ENCODE measurements at places on chromosomes 12 and 14. TPM values are rescaled to one million over a fixed set of nuclear protein-coding genes. Genes with fewer than 3 reads are reported as not detected.

DNA sequence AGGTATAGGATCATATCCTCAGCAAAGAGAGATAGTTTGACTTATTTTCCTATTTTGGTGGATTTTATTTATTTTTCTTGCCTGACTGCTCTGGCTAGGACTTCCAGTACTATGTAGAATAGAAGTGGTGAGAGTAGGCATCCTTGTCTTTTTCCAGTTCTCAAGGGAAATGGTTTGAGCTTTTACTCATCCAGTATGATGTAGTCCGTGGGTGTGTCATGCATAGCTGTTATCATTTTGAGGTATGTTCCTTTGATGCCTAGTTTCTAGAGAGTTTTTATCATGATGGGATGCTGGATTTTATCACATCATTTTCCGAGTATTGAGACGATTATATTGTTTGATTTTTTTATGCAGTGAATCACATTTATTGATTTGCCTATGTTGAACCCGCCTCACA lies 97.2 kb downstream of the MGAT4C start:
- no peak for DNase-seq

GRCh38 chr14:98321841-98322240 lies 950.2 kb downstream of the BCL11B start:
- DNase-seq, result no peak

NR4A1 gene
- total RNA-seq, result 1.1 TPM

FBLN5 gene
- 2.5 TPM for total RNA-seq

DNA sequence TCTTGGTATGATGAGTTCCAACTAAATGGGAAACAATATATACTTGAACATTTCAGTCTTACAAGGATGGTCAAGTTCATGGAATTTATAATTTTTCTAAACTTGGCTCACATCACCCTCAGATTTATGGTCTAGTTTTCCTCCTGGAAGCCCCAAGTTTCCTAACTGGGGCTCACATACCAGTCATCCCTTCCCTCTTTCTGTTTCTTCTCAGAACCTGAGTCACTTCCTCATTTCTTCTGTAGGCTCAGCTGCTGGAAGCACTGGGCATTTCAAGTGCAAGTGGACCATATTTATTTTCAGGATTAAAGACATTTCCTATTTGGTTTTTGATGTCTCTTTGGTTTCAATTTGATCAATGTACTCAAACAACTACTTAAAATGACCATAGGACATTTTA lies 55.4 kb downstream of the GRIP1 start:
- DNase-seq, result no peak

GRCh38 chr14:75861161-75861621 lies 120.6 kb downstream of the TGFB3 start:
- DNase-seq, result no peak

DNA sequence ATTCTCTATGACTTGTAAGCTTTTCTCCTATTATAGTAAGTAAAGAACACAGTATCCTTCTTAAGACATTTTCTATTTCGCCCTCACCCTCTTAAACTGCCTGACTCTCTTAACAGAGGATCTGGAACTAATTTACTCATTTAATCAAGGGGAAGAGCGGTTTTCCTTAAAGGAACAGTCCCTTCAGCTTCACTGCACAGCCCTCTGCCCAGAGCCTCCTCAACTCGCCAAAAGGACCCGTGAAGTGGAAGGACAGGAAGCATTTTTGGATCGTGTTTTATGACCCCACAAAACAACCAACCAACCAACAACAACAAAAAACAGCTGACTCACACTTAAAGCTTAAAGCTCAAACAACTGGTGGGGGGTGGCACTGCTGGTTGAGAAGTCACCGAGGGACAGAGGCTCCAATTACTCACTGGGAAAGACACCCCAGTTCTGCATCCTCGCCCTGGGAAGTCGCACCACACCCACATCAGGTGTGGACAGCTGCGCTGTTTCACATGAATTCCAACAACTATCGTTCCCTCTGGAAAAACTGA lies 35.7 kb downstream of the NID2 start:
- DNase-seq, result no peak

SSTR1 gene
- 1.2 TPM for total RNA-seq

All from pulmonary artery endothelial cell (primary cell).